Cardiac muscle cell (in vitro differentiated cells and primary cell): ENCODE measurements at places on chromosomes 5 and 9. TPM values are rescaled to one million over a fixed set of nuclear protein-coding genes. Genes with fewer than 3 reads are reported as not detected.
A peak's percentile ranks its signal among the peaks of the same experiment; 100 is the strongest.

DNA sequence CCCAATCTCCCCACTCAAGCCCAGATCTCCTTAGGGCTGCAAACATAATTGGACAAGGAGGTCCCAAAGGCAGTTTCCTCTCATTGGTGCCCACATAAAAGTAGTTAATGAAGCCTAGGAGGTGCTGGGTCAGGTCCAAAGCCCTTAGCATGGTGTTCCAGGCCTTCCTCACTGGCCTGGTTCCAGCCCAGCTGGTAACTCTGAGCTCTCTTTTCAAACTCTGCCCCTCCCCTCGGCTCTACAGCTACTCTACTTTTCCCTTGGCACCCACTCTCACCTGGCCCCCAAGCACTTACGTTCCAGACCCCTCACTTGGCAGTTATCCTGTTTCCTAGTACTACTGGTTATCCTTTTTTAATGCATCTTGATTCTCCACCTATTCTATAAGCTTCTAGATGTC, 9.9 kb downstream of the SEPTIN8 start:
- DNase-seq: peak; percentile 20

GRCh38 chr5:173689737-173690360, 73.4 kb upstream of the BOD1 start:
- DNase-seq: peak; percentile 7

DNA sequence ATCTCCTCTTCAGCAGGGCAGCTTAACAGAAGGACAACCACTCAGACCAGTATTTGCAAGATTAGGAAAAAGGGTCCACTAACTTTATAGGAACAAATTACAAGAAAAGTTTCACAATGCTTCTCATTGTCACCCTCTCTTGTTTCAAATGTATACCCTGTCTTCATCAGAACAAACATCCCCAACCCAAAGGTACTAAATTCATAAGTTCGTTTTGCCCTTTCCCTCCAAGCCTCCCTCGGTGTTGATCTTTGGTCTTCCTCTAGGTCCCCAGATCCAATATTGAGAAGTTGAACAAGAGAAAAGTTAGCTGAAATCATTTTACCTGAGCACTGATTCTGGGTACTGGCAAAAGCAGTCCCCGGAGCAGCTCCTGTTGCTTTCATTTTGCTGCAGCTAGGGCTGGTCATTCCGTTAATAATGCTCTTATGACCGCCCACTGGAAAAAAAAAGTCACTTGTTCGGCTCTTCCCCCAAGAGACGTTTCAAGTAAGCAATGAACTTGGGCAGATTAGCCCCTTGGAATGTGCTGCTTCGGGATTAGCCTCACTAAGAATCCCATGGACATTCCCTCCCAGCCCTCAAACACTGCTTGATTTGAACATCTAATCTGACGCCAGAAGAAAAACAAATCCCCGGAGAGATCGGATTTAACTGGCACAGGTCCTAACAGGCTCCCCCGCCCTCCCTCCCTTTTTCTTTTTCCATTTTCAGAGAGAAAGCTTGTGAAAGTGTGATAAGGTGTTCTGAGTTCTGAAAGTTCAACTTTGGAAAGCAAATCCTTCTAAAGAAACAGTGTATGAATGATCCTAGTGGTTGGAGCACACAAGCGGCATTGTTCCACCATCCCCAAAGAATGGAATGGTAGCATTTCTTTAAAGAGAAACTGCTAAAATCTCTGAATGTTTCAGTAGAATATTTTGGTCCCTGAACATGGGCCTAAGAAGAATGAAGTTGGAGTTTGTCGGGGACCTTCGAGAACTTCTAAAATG, 252.5 kb downstream of the TRPM3 start:
- peak; percentile 92 for DNase-seq

GRCh38 chr9:97615439-97616072, 17.6 kb downstream of the TSTD2 start:
- peak; percentile 80 for DNase-seq

- DNase-seq: no peak
These were observed 621.7 kb upstream of the NUDT12 start for GRCh38 chr5:104184264-104184663.

GALNT12 gene
- 5.8 and 19.7 TPM in 2 replicates for total RNA-seq

PHYHD1 gene
- 25.3 and 36.6 TPM in 2 replicates for total RNA-seq

DNA sequence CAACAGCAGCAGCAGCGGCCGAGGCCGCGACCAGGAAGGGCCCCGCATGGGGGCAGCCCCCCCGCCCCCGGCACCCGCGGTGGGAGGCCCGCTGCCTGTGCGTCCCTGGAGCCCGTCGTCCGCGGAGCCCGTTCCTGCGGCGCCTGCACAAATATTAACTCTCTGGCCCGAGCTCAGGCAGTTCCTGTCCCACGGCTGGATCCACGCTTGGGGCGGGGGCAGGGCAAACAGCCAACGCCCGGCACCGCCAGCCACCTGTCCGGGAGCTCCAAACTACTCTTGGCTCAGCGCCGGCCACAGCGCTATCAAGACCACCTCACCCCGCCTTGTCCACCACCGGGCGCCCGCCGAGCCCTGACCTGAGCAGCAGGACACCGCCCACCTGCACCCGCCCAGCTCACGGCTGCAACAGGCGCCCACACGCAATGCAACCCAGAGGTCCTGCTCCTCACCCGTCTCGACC, at the start of gene LRRC26:
Gene LRRC26 (minus strand): TSS at position 156 of the 463 bp plus-strand sequence. CDS start 108 bp downstream, at position 48.
- DNase-seq: no peak

- no peak for DNase-seq
These were observed 22.4 kb downstream of the MVB12B start for GRCh38 chr9:126348911-126349550.

DNA sequence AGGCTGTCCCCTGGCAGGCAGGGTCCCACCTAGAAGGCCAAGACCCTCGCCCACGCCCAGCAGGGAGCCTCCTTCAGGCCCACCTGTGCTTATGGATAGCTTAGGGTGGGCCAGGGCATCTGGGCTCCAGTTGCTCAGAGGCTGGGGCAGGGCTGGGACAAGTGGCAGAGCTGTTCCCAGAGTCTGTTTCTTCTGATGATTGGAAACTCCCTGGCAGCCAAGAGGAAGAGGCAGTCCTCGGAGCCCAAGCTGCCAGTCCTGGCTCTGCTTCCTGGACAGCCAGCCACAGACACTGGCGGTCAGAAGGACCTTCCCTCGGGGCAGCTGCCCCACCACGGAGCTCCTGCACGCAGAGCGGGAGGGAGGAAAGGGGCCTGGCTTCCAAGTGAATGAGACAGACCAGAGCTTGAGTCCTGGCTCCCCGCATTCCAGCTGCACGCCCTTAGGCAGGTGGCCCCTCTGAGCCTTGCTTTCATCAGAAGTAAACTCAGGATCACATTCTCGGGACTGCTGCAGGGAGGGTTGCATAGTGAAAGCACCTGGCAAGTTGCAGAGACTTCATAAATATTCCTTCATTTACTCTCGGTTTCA, 37.9 kb upstream of the GABRP start:
- DNase-seq: peak; percentile 68

GRCh38 chr9:114276908-114277821, 45.7 kb upstream of the ORM1 start:
- DNase-seq: no peak

- DNase-seq: no peak
These were observed 360 bp upstream of the ZCCHC10 start for GRCh38 chr5:133026664-133027153.
